Kidney (tissue), 22 donors: ENCODE measurements at places on chromosomes 11 and 22. TPM values are rescaled to one million over a fixed set of nuclear protein-coding genes. Genes with fewer than 3 reads are reported as not detected.

DNA sequence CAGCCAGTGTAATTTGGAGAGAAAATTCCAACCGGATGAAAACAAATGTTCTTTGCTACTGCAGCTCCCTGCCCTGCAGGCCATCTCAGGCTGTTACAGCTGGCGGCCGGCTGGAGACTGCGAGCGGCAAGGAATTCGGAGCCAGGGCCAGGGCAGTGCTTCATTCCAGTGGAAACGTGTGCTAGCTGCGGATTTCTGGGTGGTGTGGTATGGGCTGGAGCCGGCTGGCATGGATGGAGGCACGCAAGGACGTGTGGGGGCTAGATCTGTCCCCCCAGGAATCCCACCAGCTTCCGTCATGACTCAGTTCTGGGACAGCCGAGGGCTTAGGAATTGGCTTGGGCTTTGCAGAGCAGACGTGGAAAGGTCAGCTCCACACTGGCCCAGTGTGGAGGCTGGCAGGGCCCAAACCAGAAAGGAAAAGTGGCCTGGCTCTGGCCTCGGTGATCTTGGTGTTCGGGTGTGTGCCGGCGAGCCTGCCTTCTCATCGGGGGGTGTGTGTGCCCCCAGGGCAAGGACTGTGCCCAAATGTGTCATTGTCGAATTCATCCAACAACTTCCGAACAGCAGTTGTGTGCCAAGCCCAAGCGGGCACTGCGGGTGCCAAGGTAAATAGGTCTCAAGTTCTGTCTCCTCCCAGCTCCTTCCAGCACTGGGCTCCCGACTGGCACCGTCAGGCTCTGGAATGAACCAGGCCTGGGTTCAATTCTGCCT lies 48.1 kb upstream of the SHISAL1 start:
- DNase-seq = peak; percentile 58

DNA sequence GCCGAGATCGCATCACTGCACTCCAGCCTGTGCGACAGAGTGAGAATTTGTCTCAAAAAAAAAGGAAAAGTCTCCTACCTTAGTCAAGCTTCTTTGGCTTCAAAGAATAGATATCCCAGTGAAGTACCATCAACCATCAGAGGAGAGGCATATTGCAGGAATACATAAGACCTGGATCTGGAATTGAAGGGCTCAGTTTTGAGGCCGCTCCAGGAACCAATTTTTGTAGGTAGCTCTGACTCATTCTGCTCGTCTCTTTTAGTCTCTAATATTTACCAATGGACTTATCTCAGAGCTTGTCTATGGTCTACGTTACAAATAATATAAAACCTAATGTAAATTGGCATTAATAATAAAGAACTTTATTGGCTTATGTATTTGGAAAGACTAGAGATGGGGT lies 8.2 kb upstream of the CCDC15 start:
- DNase-seq = no peak

DNA sequence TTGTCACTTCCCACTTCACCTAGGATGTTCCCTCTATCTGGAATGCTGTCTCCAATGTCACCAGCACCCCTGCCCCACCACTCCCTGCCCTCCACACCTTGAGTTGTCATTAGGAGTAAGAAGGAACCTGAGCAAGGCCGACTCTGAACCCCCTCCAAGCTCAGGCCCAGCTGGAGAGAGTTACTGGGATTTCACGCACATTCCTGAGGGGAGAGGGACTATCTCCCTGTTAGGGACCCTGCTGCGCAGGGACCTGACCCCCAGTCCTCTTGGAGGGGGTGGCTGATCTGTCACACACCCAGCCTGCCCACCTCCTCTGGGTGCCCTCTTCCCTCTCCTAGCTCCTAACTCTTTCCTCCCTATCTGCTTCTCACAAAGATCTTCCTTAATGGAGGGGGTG lies 81.7 kb downstream of the NECTIN1 start:
- no peak for DNase-seq

GRCh38 chr11:125082611-125083311 lies 19.7 kb downstream of the SLC37A2 start:
- DNase-seq = no peak

DNA sequence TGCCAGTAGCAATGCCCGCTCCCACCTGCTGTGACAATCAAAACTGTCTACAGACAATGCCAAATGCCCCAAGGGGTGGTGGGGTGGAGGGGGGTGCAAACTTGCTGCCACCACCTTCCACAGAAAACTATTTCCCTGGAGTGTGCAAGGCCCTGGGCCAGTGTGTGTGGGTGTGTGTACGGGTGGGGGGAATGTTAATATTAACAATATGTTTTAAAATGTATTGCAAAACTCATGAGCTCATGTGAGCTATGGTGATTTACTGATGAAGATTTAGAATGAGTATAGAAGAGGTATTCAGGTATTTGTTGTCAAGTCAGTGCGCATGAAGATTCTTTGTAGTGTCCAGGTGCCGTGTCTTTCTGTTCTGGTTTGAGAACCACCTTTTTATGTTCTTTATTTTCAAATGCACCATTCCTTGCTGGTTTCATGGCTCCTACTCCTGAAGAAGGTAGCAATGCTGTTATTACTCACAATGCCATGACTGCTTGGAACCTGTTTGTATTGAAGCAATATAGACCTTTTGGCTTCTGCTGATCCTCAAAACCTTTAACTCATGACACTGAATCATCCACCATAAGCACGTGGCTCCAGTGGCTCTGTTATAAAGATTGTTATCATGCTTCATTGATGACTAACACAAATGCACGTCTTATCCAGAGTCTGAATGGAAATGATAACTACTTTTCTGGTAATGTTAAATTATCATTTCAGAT lies 29.9 kb upstream of the AQP11 start:
- no peak for DNase-seq

DNA sequence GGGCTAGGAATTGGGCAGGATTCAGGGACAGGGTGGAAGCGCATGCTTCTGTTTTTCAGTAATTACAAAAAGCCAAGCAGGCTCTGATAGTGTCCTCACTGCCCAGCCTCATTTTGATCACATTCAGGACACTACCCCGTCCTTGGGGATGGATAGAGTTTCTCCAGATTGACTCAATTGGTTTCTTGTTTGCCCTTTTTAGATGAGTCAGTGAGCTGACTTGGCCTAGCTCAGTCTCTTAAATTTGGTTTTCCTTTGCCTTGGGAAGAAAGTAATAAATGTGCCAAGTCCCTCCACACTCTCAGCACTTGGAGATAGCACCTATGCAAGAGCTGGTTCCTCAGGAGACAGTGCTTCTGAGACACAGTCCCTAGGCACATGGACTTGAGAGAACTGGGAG lies 25.5 kb downstream of the DKK3 start:
- DNase-seq = no peak

GRCh38 chr22:25696763-25697162 lies 45.2 kb upstream of the MYO18B start:
- peak; percentile 54 for DNase-seq

- no peak for DNase-seq
Observed at GRCh38 chr11:62104816-62105653, 18.8 kb upstream of the INCENP start.

DNA sequence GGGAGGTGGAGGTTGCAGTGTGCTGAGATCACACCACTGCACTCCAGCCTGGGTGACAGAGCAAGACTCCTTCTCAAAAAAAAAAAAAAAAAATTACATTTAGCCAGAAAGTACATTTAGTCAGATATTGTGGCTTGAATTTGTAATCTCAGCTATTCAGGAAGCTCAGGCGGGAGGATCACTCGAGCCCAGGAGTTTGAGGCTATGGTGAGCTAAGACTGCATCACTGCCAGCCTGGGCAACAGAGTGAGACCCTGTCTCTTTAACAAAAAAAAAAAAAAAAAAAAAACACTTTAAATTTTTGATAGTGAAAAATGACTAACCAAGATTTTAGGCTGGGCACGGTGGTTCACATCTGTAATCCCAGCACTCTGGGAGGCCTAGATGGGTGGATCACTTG lies 27.3 kb downstream of the MRTFA start:
- DNase-seq = no peak

DNA sequence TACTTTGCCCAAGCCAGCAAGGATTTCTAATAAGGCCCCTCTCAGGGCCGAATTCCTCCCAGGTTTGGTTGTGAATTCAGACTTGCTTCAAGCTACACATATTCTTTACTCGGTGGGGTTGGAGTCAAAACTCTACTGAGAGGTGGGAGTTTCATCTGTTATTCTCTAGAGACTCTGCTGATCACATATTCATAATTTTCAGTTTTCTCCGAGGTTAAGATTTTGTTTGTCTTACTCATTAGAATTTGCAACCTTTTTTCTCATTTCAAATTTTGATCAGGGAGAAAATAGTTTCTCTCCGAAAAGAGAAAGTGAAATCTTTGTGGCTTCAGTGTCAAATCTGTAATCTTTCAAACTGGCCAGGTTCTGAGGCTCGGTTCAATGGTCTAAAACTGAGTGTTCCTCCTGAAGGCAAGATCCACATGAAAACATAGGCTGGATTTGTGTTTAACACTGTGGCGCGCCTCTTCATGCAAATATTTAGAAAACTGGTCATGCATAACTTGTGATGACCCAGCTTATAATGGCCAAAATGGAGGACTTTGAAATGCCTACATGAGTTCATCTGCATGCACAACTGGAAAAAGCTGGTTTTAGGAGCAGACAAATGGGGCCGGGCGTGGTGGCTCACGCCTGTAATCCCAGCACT lies 21.5 kb upstream of the GSTP1 start:
- DNase-seq = peak; percentile 83

- DNase-seq = no peak
Observed at GRCh38 chr11:10326012-10326964, 21.4 kb downstream of the ADM start.

DNA sequence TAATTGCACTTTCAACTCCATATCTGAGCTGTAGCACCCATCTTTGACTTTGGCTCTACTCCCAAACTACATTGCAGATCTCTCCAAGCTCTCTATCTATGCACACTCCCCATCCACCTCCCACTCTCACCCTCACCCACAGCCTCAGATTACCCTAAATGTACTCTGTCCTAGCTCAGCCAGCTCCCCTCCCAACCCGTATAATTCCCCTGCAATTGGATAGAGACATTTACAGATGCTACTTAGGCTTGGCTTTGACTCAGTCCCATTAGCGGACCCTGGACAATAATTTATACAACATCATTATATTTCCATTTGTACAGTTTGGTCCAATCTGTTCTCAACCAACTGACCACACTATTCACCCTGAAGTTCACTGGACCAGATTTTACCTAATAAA lies 338.9 kb upstream of the ANO3 start:
- DNase-seq = no peak

DNA sequence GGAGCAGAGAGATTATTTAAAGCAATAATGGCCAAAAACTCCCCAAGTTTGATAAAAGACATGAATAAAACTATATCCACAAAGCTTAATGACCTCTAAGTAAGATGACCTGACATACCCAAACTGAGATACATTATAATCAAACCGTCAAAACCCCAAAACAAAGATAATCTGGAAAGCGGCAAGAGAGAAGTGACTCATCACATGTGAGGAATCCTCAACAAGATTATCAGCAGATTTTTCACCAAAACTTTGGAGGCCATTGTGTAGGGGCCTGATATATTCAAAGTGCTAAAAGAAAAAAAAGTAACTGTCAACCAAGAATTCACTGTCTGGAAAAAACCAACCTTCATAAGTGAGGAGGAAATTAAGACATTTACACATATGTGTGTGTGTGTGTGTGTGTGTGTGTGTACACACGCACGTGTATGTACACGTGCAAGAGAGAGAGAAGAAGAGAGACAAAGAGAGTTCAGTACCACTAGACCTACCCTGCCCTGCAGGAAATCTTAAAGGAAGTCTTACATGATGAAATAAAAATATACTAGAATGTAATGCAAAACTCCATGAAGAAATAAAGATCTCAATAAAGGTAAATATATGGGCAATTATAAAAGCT lies 752.4 kb downstream of the NELL1 start:
- DNase-seq = no peak

- peak; percentile 87 for DNase-seq
Observed at GRCh38 chr11:18383388-18384156, 10.8 kb upstream of the LDHA start.

DNA sequence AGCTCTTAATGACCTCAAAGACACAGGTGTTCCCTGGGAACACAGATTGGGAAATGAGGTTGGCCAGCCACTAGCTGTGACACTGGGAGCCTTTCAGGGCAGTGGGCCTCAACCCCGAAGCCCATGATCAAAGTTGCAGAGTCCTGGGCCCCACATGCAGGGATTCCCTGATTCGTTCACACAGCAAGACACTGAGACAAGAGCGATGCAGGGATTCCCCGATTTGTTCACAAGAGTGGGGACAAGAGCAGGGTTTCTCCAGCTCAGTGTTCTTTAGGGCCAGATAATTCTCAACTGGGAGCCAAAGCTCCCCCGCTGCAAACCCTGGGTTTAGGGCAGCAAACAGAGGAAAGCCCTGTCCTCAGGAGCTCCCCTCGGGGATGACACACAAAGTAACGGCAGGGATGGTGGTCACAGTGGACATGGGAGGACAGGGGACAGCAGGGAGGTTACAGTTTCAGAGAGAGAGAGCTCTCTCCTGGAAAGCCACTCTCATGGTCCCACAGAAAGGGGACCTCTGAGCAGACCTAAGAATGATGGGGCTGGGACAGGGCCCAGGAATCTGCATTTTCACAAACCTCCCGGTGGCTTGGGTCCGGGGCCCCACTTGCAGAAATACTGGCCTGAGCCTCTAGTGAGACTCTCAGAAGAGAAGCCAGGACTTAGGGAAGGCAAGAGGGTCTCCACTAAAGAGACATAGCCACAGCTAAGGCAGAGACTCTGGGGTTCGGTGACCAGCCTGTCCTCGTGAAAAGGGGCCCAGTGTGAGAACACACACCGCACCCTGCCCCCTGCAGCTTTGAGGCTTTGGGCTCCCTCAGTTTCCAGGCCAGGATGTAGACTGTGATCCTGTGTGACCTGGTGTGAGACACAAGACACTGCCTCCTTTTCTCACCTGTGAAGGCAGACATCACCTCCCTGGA lies 7.4 kb upstream of the GNAZ start:
- DNase-seq = peak; percentile 4

- no peak for DNase-seq
Observed at GRCh38 chr11:108797578-108798100, 132.8 kb downstream of the DDX10 start.

- DNase-seq = no peak
Observed at GRCh38 chr11:122031813-122032212, 84.2 kb downstream of the BLID start.

Gene LMO2
- 60.6 TPM for total RNA-seq

Gene KRTAP5-1
- total RNA-seq = not detected

Gene MMP3
- 0.44 TPM for total RNA-seq

Gene TEX12
- total RNA-seq = not detected

Gene P2RY2
- 9.7 TPM for total RNA-seq

Gene FJX1
- total RNA-seq = 7.9 TPM

Gene LGR4
- 109 TPM for total RNA-seq
